T-helper 22 cell (primary cell): ENCODE measurements at places on chromosomes 2 and 18.

- no peak for DNase-seq
Measured at GRCh38 chr2:46847185-46847710, 68.4 kb downstream of the MCFD2 start.

GRCh38 chr2:96091711-96092572 is 24.4 kb downstream of the ADRA2B start:
- DNase-seq = no peak

- DNase-seq = no peak
Measured at GRCh38 chr2:125942585-125943424, 713.2 kb upstream of the GYPC start.

GRCh38 chr2:43851011-43851980 is 12.5 kb downstream of the ABCG8 start:
- DNase-seq = no peak

DNA sequence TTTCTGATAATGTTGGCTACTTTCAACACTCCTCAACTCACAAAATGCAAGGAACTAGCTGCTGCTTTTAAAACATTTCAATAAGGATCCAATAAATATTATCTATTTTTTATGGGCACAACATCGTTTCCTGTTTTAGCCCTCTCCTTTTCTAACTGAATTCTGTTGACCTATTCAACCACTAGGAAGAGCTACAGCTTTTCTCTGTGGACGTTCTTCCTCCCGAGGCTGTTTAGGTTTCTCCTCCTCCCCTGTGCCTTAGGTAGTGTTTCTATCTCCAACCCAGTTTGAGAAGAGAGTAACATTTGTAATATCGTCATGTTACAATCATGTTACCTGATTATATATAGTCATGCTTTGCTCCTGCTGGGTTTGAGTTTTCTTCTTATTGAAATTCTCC is 91.3 kb upstream of the ITGB6 start:
- no peak for DNase-seq

- DNase-seq = no peak
Measured at GRCh38 chr2:71693286-71694270, 240.2 kb downstream of the DYSF start.

GRCh38 chr2:133345638-133346037 is 222.6 kb downstream of the NCKAP5 start:
- no peak for DNase-seq

- no peak for DNase-seq
Measured at GRCh38 chr2:173488861-173489260, 134.2 kb downstream of the CDCA7 start.

DNA sequence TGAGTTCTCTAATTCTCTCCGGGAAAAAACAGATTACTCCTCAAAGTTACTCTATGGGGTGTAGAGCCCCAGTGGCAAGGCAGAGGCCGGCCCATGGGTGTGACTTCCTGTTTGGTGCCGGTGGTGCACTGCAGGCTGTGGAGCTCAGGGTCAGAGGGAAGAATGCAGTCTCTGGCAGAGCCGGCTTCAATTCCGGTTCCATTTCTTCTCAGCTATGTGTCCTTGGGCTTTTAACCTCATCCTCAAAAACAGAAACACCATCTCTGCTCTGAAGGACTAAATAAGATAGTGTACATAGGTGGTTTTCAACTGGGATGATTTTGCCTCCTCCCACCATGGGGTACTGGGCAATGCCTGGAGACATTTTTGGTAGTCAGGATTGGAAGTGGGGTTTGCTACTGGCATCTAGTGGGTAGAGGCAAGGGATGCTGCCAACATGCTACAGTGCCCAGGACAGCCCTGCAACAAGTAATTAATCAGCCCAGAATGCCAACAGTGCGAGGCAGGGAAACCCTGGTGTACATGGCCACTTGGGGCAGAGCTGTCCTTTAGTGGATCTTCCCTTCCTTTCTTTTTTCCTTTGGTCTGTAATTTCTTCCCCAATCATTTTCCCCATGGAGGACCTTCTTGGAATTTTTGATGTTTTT is 81.2 kb downstream of the INSIG2 start:
- no peak for DNase-seq

DNA sequence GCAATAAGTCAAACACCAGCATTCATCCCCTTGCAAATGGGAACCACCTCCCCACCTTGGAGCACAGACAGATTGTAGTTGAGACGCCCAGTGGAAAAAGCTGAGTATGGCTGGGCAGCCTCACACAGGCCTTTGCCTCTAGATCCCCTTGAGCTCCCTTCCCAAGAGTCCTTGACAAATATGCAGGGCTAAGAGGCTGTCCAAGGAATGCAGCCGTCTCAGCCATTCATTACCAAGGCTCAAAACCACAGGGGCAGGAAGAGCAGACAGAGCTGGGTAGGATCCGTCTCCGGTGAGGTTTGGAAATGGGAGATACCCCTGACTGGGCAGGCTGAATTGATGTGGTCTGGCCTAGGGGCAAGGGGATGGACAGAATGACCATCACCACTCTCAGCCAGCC is 557.1 kb downstream of the TNS1 start:
- DNase-seq = no peak

- no peak for DNase-seq
Measured at GRCh38 chr2:48600917-48601316, 16.7 kb upstream of the GTF2A1L start.

DNA sequence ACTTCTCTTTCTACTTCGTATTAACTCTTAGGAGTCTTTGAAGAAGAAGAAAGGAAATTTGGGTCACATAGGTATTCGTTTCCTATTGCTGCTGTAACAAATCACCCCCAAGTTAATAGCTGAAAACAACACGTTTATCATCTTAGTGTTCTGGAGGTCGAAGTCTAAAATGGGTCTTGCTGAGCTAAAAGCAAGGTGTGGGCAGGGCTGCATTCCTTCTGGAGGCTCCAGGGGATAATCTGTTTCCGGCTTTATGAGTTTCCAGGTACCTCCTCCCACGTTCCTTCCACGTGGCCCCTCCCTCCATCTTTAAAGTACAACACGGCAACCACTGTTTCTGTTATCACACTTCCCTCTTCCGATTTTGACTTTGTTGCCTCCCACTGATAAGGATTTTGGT is 233.5 kb upstream of the RBBP8 start:
- DNase-seq = no peak

GRCh38 chr2:137206069-137206468 is 440.7 kb downstream of the THSD7B start:
- DNase-seq = no peak

DNA sequence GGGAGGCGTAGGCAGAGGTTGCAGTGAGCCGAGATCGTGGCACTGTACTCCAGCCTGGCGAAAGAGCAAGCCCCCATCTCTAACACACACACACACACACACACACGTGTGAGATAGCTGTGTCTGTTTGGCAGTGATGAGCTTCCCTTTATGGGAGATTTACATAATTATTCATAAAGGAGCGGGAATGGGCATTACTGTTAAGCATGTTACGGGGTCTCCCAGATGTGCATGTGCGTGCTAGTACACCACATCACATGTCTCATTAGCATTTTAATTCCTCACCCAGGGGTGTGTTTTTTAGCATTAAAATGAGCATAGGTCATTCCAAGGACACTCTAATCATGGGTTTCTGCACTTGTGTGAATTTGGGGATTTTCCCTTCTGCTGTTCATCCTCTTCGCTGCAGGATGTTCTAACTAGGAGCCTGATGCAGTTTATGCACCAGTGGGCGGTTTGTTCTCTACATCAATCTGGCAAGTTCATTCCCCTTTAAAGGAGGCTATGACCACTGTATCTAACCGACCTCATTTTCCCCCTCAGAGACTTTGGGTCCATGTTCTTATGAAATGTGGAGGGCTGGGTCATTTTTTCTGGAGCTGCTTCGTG is 1.0 kb upstream of the FAM178B start:
- no peak for DNase-seq

DNA sequence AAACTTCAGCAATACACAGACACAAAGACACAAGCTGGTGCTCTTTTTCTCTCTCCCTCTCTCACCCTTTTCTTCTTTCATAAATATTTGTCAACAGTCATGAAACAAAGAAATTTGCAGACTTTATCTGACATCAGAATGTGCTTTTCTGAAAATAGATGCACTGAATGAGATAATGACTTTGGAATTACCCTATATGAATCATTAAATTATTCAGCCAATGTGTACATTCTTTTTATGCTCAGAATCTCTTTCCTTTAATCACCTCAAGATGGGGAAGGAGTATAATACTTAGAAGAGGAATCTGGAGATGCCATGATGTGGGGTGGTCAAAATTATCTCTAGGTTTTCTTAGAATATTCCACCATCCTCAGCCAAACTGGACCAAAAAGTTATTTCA is 289.9 kb downstream of the LRRTM1 start:
- DNase-seq = no peak

DNA sequence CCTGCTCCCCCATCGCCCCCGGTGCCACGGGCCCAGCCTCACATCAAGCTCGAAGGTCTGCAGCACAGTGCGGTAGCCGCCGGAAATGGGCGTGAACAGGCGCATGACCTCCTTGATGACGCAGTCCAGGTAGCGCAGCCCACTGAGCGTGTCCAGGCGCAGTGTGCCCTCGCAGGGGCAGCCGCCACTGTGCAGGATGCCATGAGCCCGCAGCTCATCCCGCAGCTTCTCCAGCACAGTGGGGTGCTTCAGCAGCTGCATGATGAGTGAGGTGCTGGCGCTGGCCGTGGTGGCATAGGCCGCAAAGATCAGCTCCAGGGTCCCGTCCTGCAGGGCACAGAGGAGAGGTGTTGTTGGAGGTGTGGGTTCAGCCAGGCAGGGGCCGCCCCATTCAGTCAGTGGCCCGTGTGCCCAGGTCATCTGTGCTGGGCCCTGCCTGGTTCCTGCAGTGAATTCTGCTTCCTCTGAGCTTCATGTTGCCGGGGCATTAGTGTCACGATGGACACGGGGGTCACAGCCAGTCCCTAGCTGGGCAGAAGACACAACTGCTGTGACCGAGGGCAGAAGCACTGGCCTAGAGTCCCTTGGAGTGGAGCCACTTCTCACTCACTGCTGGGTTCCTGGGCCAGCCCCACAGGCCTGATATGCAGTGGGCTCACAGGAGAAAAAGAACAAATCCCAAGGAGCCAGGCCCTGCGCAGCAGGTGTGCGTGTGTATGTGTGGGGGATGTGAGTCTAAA is 14.5 kb downstream of the CYP26B1 start:
- DNase-seq = no peak

DNA sequence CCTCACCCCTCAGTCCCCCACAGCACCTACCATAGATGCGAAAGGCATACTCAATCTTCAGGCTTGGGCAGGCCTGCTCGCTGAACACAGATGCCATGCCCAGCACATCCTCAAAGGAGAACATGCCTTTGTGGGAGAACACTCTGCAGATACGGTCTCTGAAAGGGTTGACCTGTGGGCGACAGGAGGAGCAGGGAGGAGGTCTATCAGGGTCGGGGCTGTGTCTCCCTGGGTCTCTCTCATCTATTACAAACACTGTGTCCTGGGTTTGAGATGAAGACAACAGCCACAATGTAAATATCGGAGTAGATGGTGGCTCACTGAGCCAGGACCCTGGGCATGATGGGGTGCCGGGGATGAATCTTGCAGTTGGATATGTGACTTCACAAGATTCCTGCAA is 46.0 kb downstream of the CIB4 start:
- no peak for DNase-seq

DNA sequence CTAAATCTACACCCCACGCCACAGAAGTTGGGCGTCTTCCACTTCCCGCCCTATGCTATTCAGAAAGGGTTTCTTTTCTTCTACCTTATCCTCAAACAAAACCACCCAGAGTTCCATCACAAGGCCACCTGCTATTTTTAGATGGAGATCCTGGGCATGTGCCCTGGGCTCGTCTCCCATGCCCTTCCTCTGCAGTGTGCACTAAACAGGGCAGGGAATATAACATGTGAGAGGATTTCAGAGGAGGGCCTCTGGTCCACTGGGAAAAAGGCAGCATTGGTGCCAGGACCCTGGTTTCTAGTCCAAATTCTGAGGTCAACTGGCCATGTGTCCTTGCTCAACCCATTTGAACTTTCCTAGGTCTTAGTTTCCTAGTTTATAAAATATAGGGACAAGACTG is 320.0 kb downstream of the NCKAP5 start:
- DNase-seq = no peak

GRCh38 chr2:98730707-98731040 is 258 bp downstream of the MGAT4A start:
- peak; percentile 64 for DNase-seq

DNA sequence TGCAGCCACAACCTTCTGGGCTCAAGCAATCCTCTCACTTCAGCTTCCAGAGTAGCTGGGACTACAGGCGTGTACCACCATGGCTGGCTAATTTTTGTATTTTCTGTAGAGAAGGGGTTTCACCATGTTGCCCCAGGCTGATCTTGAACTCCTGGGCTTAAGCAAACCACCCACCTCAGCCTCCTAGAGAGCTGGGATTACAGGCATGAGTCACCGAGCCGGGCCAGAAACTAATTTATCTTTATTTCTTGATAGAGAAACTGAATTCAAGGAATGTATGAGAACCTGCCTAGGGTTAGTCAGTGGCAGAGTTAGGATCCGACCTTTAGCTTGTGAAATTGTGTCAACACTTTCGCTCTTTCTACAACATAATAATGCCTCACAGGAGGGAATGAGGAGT is 19.3 kb upstream of the ITGAV start:
- DNase-seq = no peak
